ENCODE measurements at places on chromosomes 2 and 18.

- DNase-seq: no peak
Measured at GRCh38 chr18:67290421-67290820, 226.1 kb downstream of the DSEL start.

DNA sequence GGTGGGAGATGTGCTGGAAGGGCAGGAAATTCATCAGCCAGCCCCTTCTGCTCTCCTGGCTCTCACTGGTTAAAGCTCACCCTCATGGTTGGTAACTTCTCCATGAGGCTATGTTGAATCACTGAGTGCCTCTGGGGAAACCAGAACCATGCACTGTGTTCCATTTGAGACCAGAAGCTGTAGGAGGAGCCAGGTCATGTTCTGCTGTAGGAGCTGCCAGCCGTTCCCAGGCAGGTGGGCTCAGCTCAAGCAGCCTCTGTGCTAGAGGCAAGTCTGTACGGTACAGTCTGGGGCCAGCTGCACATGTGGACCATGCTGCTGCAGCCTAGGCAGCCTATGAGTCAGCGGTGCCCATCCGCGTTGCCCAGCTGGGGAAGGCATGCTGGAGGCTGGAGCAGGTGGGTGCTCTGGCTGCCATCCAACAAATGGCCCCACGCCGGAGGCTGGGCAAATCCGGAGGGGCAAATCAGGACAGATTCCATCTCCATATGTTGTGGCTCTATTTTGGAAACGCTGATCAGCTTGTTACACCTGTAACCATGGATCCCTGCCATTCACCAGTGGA is 22.0 kb upstream of the KCNF1 start:
- no peak for DNase-seq

GRCh38 chr18:76274468-76275289 is 220.4 kb downstream of the ZNF516 start:
- no peak for DNase-seq

- no peak for DNase-seq
Measured at GRCh38 chr2:52115750-52116149, 1083.8 kb upstream of the NRXN1 start.

Data from transverse colon (tissue), 4 donors.